Kidney tubule cell (primary cell): ENCODE measurements at places on chromosomes 5 and 9.

DNA sequence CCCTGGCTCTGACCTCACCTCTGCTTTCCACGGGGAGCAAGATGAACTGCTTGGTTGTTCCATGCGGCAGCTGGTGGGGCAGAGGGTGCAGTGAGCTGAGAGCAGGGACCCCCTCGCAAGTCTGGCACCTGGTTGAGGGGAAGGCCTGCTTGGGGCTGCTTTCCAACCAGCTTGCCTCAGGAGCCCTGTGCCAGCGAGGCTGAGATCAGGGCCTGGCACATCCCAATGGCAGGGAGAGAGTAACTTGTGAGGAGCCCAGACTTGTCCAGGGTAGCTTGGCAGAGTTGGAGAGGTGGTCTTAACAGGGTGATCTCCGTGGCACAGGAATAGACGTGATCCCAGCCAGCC, 68.9 kb downstream of the IQGAP2 start:
- DNase-seq: no peak

GRCh38 chr9:103530934-103531333, 535.8 kb downstream of the CYLC2 start:
- DNase-seq: no peak

DNA sequence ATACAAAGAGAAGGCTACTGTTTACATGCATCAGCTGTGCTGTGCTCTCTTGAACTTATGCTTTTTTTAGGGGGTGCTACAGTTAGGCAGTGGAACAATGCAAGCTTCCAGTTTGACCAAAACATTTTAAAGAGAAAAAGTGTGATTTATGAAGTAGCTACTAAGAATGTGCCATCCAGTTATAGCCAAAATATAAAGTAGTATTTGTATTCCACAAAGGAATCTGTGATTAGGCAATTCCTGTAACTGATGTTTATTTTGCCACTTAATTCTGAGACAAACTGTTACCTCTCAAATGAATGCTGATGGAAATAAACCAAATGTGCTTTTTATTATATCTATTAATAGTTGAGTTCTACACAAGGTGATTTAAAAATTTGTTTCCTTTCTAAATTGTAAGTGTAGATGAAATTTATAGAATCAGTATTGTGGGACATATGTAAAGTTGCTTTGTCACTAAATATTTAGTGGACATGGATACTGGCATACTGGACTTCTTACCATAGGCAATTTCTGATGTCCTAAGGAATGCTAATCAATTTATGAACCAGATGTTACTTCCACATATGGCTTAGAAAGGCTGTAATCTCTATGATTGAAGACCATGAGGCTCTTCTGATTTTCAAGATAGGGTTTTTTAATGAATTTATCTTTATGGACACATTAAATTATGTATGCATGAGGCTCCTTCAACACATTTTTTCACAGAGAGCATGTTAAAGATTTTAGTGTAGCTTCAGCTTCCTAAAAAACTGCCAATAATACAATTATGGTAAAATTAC, 410.2 kb downstream of the PRR16 start:
- no peak for DNase-seq

DNA sequence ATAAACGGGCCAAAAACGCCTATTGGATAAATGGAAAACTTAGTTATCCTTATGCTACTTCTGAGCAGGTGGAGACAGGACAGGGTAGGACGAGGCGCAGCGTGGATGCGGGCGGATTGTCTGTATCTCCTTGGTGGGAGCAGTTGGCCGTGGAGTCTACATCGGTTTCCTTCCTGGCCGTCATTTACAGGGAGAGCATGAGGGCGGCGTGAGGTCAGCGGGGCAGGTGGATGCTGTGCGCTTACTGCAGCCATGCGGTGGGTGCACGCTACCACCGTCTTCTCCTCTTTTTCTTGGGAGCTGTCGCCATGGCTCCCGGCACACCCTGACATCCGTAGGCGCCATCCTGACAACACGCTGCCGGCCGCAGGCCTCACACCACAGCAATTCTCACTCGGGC, 121.3 kb downstream of the ADAMTS2 start:
- no peak for DNase-seq

DNA sequence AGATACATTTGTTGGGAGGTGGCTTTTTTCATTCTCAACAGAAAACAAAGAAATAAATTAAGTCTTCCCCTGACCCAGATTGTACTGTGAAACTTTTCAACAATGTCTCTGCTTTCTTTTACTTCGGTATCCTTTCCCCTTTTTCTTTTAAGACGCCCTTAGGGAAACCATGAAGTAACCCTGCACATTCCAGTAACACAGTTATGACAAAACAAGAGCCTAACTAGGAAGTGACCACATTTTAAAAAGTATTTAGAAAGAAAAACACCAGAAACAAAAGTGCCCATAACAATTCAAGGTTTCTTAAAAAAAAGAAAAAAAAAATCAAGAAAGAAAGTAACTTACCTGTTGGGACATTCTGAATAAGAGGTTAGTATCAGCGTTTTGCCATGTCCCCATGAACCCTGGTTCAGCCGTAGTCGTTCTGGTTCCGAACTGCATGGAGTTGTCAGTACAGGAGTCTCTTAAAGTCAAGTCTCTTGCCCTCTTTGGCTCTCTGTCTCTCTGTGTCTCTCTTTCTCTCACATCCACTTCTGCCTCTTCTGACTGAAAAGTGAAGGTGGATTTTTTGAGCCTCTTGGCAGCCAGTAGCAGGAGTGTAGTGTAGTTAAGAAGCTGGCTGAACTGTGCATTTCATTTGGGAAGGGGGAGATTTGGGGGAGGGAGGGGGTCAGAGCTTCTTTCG, 142.9 kb downstream of the BNC2 start:
- peak; percentile 45 for DNase-seq

DNA sequence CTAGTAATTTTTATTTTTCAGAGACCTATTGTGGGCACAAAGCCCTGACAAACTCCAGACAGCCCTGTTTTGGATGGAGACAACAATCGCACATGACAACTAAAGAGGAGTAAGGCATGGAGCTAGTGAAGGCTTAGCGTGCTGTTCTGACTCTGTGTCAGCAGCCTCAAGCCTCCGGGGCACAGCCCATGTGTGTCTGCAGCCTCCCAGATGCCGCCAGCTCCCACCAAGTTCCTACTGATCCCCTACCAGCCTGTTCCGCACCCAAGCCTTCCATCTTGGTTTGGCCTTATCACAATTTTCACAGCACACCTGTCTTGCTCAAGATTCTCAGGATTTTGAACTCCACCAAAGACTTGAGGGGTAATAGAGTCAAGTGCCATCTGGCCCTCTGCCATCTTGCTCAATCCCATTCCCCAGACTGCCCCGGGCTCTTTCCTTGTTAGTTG, 70.3 kb upstream of the SH3PXD2B start:
- no peak for DNase-seq

DNA sequence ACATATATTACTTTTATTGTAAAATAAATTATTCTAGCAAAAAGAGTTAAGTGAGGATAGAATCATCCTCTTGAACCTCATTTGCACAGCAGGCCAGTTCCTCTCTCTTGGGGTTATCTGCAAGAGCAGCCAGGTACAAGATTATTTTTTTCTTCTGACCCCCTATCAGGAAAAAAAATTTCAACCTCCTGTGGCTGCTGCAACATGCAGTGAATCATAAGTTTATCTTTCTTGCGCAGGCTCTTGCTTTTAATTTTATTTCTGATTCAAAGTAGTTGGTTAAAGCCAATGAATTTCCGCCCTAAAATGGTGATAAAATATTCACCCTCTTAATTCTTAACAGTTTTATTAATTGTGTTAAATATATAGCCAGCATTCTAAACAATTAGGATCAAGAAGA, 69.7 kb upstream of the PPP3R2 start:
- DNase-seq: no peak

DNA sequence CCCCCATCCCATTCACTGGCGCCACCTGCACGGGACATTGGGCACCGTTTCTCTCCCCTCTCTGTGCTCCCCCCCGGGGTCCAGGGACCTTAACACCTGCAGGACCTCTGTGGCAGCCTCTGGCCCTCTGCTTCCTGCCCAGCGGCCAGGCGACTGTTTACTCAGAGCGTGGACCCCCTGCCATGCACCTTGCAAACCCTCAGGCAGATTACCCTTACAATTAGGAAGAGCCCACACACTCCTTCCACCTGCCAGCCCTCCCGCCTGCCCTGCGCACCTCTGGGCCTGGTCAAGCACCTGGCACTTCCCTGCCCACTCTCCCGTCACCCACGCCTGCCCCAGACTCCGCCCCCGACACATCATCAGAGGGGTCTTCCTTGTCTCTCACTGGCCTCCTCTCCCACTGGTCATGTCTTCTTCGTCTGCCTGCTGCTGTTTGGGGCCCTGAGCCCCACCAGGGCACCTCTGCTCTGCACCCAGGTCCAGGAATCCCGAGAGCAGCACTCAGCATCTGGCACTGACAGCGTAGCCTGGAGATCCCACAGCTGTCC, 281.3 kb upstream of the IRX4 start:
- DNase-seq: no peak

GRCh38 chr9:135075234-135076142, 12.0 kb upstream of the OLFM1 start:
- DNase-seq: no peak

GRCh38 chr9:136587145-136587943, 41.5 kb upstream of the NOTCH1 start:
- no peak for DNase-seq

DNA sequence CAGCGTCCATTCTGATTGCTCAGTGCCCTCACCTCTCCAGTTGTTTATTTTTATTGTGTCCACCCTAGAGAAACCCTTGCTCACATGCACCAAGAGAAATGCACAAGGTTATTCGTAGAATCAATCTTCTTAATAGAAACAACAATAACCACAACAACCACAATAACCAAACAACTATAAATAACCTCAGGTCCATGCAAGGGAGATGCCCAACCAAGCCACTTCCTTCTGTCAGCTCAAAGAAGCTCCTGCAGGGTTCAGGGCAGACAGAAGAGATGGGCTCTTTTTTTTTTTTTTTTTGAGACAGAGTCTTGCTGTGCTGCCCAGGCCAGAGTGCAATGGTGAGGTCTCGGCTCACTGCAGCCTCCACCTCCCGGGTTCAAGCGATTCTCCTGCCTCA, 14.9 kb upstream of the TCOF1 start:
- no peak for DNase-seq

DNA sequence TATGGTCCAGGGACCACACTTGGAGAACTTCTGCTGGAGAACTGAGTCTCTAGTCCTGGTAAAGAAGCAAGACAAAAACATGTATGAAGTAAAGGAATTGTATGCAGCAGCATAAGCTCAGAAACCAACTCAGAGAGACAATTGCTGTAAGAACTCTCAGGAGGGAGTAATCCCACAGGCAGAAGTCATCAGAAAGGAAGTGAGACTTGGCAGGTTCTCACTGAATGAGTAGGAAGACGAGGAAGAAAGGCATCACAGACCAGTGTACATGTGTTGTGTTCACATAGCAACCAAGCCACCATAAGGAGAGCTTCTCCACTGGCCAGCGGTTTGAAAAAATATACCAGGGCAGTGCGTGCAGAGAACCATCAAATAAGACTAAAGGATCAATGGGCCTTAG, 57.9 kb upstream of the FST start:
- peak; percentile 31 for DNase-seq

DNA sequence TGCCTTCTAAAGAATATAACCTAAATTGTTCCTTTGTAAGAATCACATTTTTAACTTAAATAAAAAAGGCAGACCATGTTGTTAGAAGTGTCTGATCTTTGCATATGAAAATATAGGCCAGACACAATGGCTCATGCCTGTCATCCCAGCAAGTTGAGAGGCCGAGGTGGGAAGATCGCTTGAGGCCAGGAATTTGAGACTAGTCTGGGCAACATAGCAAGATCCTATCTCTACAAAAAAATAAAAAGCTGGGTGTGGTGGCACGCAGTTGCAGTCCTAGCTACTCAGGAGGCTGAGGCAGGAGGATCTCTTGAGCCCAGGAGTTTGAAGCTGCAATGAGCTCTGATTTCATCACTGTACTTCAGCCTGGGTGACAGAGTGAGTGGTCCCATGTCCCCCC, 37.3 kb downstream of the TRIO start:
- DNase-seq: no peak

- DNase-seq: peak; percentile 75
These were observed 201.4 kb downstream of the SMARCA2 start for GRCh38 chr9:2216591-2216990.

DNA sequence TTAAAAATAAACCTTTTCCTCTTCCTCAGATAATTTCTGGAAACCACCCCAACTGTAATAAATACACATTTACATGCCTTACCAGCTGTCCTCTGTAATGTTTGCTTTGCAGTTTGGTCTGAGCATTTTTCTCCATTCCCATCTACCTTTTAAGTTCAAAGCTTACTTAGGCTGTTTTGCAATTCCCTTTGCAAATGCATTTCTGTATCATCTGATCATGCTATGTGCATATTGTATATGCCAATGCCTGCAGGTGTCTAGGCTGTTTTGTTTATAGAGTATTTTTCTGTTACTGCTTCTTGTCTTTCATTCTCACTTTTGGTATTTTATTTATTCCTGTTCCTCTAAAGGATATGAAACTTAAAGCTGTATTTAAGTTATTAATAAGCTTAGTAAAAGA, 86.3 kb downstream of the SLC44A1 start:
- DNase-seq: no peak

DNA sequence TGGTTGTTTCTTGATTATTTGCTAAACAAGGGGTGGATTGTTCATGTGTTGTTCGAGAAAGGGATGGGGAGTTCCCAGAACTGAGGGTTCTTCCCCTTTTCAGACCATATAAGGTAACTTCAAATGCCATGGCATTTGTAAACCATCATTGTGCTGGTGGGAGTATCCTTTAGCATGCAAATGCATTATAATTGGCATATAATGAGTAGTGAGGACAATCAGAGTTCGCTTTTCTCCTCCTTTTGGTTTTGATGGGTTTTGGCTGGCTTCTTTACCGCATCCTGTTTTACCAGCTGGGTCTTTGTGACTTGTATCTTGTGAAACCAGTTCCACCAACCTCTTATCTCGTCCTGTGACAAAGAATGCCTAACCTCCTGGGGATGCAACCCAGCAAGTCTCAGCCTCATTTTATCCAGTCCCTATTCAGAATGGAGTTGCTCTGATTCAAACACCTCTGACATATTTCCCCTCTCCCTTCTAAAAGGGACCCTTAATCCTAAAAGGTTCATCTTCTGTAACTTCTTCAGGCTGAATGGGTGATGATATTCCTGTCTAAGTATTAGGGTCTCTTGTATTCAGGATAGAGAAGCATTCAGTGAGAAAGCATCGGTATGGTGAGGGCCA, 8.7 kb upstream of the FBN2 start:
- no peak for DNase-seq

- DNase-seq: no peak
These were observed 2.0 kb downstream of the UBE2R2 start for GRCh38 chr9:33818847-33819500.

- DNase-seq: no peak
These were observed 221.4 kb downstream of the RAB3C start for GRCh38 chr5:58804291-58804690.

DNA sequence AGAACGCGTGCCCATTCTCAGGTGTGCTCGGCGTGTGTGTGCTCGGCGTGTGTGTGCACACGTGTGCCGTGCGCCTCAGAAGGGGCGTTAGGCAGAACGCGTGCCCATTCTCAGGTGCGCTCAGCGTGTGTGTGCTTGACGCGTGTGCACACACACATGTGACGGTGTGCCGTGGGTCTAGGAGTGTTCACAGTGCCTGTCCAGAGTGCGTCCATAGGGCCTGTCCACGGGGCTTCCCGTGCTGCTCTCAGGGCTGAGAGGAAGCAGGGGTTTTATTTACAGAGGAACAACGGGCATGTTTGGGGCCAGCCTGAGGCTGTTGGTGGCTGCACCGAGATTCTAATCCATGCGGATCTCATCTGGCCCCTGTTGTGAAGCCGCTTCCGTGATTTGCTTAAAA, 14.2 kb upstream of the AHRR start:
- no peak for DNase-seq
